ENCODE measurements at places on chromosomes 2 and 18. TPM values are rescaled to one million over a fixed set of nuclear protein-coding genes. Genes with fewer than 3 reads are reported as not detected.

ACMSD gene
- not detected for total RNA-seq

AGAP1 gene
- 215 TPM for total RNA-seq

DNA sequence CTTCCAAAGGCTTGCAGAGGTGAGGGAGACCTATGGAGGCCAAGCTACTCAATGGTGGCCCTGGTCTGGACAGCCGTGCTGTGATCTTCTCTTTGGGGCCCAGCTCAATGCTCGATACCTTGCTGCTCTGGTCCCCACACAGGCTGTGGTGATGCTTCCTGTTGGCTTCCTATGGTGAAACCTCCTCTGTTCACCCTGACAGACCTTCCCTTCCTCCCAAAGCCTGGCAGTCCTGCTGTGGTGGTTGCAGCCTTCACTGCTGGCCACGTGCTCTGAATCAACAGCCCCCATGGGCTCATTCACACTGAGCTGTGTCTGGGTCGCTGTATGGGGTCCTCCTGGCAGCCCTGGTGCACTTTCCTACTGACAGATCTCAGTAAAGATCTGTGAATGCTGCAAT is 31.0 kb upstream of the GALR1 start:
- no peak for DNase-seq

GRCh38 chr18:27964811-27965210 is 212.1 kb downstream of the CDH2 start:
- DNase-seq = no peak

GRCh38 chr2:151762694-151763093 is 28.4 kb upstream of the NEB start:
- DNase-seq = no peak

DNA sequence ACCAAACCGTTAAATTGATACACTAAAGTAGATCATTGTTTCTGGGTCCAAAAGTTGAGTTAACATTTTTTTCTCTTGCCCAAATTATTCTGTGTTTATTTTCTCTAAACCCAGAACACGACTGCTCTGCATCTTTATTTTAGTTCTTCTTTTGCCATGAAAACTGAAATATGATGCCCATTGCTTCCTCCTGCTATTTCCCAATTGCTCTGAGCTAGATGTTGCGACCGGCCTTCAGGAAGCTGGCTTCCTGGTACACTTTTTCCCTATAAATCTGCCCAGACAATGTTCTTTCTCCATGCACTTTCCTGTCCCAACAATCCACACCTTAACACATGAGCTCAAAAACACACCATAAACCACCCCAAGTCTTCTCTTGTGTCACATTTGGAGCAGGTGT is 501.4 kb downstream of the FBXO15 start:
- no peak for DNase-seq

GRCh38 chr2:118223992-118224894 is 136.0 kb downstream of the INSIG2 start:
- no peak for DNase-seq

DNA sequence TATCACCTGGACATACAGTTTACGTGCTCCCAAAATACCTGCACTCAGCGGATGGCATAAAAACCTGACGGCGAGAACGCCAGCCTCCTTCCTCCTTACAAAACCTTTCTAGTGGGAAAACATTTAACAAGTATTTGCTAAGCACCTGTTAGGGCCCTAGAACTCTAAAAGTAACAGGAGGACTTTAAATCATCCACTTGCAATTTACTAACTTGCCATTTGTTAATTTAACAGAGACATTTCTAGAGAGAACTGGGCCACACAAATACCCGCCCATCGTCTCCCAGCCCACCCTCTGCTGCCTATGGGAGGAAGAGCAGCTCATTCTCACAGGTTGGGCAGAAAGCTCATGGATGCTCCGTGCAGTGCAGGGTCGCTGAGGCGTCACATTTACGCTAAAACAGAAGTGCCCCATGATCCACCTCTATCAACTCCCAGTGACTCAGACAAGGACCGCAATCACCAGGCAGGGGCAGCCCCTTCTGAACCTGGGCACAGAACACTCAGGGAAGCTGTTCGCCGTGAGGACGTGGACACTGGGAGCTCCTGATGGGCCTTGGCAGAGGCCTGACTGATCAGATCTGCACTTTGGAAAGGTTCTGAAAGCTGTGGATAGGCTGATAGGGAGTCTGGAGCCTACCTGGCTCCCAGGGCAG is 106.9 kb downstream of the HDAC4 start:
- DNase-seq = peak; percentile 26

- DNase-seq = no peak
These were observed 101.7 kb downstream of the PDE11A start for GRCh38 chr2:177970670-177971454.
